Stimulated activated CD4-positive, alpha-beta T cell treated with anti-CD3 and anti-CD28 coated beads, Interleukin-1b, Interleukin-23, amount 100 ng/mL, for 1 hour (primary cell): ENCODE measurements at places on chromosomes 3 and 15.

DNA sequence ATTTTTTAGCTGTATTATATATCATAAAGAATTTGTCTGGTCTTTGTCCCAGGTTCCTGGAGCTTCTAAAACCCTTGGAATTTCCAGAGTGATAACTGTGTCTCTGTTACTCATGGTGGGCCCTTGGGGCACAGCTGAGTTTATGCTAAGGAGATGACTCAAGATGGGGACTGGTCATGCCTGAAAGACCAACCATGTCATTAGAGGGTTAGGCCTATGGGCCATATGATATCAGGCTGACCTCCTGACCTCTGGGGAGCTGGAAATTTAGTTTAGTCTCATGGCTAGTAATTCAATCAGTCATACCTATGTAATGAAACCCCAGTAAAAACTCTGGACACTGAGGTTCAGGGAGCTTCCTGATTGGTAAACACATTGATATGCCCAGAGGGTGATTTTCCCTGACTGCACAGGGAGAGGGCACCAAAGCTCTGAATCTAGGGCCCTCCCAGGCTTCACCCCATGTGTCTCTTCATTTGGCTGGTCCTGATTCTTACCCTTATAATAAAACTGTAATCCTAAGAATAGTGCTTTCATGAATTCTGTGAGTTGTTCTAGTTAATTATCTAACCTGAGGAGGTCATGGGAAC is 69.6 kb downstream of the EEFSEC start:
- DNase-seq, result no peak

DNA sequence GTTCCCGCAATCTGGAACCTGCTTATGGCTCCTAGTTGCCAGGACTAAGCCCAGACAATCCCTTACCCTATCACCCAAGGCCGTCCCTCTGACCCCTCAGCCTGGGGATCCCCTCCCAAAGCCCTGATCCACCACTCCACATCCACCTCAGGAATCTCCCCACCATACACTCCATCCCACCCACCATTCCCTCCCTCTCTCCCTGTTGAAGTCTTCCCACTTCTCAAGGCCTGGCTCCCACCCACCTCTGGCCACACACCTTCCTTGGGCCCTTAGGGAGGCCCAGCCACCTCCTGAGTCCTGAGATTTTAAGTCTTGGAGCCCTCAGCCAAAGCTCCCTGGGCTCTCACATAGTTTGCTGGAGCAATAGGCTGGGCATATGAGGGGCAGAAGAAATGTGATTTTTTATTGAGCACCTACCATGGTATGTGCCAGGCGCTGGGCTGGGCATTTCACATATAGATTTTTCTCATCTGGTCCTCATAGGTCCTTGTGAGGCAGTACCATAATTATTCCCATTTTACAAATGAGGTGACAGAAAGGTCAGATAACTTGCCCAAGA is 48.1 kb downstream of the HCN4 start:
- DNase-seq, result no peak

GRCh38 chr3:16890597-16891333 is 6.0 kb downstream of the PLCL2 start:
- no peak for DNase-seq

DNA sequence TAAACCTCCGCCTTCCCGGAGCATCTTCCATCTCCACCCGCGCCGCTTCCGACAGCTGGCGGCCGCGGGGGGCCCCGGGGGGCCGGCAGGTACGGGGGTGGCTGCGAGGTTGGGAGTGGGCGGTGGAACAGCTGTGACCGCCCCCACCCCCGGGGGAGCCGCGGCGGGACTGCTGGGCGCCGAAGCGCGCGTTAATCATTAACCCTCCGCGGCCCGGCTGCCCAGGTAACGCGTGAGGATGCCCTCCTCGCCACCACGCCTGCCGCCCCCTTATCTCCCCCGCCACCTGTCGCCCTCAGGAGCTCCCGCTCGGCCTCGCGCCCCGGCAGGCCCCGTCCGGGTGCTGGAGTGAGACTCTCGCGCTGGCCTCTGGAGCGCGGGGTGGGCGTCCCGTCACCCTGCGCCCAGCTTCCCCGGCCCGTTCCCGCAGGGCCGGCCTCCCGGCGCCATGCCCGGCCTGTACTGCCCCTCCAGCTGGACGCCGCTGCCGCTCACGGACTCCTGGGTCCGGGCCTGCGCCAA is 757 bp downstream of the VWA5B2 start:
- DNase-seq, result no peak

DNA sequence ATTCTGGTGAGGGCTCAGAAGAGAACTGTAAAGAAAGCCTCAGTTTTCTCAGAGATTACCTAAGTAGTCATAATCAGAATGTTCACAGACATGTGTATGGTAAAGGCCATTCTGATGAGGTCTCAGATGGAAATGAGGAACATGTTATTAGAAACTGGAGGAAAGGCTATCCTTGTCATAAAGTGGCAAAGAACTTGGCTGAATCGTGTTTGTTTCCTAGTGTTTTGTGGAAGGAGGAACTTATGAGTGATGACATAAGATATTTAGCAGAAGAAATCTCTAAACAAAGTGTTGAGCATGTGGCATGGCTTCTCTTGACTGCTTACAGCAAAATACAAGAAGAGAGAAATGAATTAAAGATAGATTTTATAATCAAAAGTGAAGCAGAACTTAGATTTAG is 12.8 kb upstream of the KLHL40 start:
- DNase-seq, result no peak

- DNase-seq, result no peak
Measured at GRCh38 chr15:49718846-49719245, 98.0 kb downstream of the DTWD1 start.

- no peak for DNase-seq
Measured at GRCh38 chr3:156449710-156450574, 105.0 kb downstream of the SSR3 start.

GRCh38 chr3:46186471-46187340 is 21.4 kb downstream of the CCR1 start:
- no peak for DNase-seq

GRCh38 chr3:133850034-133850433 is 44.4 kb downstream of the SRPRB start:
- DNase-seq, result no peak

- no peak for DNase-seq
Measured at GRCh38 chr3:118126751-118127150, 907.9 kb downstream of the IGSF11 start.

- no peak for DNase-seq
Measured at GRCh38 chr15:62104846-62105245, 38.1 kb downstream of the C2CD4A start.

- no peak for DNase-seq
Measured at GRCh38 chr15:54312528-54312927, 334.3 kb downstream of the UNC13C start.

GRCh38 chr15:32878342-32878741 is 160.5 kb downstream of the GREM1 start:
- DNase-seq, result no peak

GRCh38 chr15:95556866-95557225 is 773.7 kb upstream of the NR2F2 start:
- no peak for DNase-seq

- DNase-seq, result no peak
Measured at GRCh38 chr15:79978655-79979514, 7.9 kb upstream of the BCL2A1 start.

GRCh38 chr3:61841988-61842387 is 280.6 kb downstream of the PTPRG start:
- DNase-seq, result no peak

GRCh38 chr3:46971742-46972141 is 4.8 kb downstream of the CCDC12 start:
- DNase-seq, result no peak

DNA sequence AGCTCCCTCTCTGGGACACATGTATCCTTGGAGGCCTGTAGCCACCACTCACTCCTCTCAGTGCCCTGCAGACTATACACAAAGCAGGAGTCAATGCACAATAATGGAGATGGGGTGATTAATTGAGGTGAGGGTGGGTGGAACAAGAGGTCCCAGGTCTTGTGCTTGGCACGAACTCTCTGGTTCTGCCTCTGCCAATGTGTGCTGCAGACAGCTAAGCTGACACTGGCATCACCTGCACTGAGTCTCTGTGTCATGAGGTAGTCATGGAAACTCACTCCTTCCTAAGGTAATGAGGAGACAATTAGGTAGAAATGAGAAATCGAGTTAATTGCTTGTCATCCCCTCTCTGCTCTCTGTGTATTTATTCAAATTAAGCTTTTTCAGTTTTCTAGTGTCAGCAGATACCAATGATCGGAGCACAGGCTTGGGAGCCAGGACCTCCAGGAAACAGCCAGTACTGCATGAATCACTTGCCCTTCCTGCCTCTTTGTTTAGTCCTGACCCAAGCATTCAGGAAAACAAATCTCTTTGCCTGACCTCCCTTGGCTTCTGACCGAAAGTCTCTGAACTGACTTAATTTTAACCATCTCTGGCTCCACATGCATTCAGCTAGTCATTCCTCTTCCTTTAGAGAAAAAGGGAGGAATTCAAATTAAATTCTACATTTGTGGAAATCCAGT is 56.7 kb downstream of the DRD3 start:
- DNase-seq, result no peak

DNA sequence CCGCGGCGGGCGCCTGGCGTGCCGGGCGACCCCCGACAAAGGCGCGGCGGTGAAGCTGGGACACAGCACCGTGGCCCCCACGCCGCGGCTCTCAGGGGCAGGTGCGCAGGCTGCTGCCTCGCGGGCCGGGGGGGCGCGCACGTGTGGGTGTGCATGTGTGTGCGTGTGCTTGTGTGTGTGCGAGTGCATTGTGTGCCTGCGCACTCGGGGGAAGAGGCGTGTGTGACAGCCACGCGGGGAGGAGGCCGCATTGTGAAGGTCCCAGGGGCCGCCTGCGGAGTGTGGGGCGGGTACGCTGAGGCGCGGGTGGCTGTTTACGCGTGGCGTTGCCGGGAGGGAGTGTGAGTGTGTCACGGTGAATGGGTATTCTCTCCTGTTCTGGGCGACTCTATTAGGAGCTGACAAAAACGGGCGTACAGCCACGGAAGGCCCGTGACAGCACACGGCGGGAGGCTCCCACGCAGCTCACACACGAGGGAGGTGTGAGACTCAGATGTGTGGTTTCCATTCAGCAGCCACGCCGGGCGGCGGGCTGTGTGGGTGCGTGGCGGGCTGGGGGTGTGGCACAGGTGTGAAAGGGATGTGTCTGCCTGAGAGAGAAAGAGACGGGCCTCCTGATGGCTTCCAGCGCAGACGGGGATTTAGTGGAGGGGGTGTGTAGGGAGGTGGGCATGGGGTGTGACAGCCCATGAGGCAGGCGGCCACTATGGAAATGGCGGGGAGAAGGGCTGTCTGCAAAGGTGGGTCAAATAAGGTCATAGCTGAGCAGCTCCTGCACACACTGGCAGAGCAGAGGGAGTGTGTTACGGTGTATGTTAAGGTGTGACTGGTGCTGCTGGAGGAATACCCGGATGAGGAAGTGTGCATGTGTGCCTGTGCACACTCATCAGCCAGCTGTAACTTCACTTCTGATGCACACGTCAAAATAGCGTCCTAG is 750 bp downstream of the PODXL2 start:
- no peak for DNase-seq

DNA sequence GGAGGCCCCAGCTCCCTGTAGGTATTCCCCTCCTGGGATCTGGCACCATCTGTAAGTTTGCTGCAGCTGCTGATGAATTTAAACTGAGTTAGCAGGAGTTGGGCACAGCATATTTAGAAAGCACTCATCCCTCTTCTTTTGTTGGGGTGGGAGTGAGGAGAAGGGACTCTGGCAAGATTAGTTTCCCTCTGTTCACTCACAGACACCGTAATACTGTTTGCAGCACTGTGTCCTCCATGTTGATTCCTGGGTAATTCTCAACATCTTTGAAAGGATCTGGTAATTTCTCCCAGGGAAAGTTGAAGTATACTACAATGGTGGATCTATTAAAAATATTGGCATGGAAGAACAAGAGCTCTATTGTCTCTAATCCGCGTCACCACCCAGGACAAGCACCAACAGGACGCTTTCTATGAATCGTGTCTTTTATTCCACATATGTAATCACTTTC is 173.3 kb downstream of the RBMS3 start:
- DNase-seq, result no peak

GRCh38 chr15:101057841-101058407 is 138.8 kb downstream of the LRRK1 start:
- no peak for DNase-seq

DNA sequence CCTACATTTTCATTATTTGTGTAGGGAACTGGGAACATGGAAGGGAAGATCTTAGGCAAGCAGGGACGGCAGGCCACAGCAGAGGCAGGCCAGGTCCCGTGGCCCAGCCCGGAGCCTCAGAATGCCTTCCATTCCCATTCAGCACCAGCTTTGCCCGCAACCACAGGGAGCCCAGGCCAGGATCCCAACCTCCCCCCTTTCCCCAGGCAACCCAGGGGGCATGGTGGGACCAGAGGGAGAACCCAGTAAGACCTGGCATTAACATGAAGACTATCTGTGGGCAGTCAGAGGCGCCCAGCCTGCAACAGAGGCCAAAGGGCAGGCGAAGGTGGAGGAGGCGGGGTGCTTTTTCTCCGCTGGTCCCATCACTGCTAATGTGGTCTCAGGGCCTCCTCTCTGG is 135.6 kb downstream of the TPRA1 start:
- DNase-seq, result no peak

DNA sequence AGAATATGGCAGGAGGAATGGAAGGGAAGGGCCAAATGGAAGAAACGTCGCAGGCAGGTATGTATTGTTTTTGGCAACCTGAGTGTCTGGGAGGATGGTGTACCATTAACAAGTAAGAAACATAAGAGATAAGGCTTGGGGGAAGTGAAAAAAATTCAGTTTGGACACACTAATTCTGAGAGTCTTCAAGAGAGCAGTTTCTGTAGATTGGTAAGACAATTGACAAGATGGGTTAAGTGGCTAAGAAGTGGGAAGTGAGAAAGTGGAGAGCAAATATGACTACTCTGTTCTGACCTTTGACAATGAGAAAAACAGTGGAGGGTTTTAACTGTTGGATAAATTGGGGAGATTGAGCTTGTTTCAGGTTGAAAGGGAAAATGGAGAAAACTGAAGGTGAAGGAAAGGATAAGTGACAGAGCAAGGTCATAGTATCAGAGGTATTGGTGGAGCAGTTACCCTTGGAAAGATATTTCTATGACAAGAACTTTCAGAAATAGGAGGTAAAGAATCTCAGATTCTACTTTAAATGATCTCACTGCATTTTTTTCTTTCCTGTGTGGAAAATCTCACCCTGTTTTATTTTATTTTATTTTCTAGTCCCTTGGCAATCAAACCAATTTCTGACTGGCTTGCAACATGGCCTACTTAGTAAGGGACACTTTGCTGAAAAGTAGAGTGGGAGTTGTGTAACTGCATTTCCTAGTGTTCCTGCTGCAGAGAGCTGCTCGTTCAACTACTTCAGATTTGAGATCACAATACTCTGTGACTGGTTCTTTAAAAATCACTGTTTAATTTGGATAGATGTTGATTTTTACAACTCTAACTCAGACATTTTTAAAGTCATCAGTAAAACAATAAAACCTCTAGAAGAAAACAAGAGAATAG is 23.1 kb upstream of the GABPB1 start:
- DNase-seq, result no peak
